HFFc6 (cell line): ENCODE measurements at places on chromosomes 16 and 17. TPM values are rescaled to one million over a fixed set of nuclear protein-coding genes. Genes with fewer than 3 reads are reported as not detected.

Gene TBC1D26
- total RNA-seq = not detected in 3 replicates

DNA sequence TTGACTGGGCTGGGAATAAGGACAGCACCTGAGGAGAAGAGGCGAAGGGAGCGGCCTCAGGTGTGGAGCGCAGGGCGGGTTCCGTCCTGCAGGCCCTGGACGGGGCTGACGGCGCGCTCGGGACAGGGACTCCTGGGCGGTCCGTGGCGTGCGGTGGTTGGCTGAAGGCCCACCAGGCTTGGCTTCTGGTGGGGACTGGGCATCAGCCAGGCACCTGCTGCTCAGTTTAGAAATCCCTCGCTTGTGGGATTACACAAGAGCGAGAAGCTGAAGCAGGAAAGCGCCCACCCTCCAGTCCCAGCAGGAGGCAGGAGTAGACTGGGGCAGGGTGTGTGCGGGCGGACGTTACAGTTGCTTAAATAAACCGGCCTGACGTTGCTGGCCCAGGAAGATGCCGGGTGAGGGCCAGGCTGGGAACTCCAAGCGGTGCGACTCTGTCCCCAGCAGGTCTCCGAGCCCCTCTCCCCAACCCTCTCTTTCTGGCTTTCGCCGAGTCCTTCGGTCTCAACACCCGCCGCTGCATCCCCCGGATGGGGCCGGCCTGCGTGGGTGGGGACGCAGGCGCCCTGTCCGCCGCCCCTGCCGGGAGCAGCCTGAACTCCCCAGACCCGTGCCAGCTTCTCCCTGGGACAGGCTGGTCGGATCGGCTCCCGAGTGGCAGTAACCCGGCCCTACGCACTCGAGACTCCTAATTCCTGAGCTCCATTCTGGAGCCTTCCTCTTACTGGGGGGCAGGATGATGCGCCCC, 639 bp downstream of the MIF4GD start:
- H3K4me3 ChIP-seq = peak overlapping the region; percentile 83
- H3K27ac ChIP-seq = peak overlapping the region; percentile 62
- 0 out of 2 replicates have a peak, but pooled peaks cover 6% of the 10 kb centered on the region for H3K36me3 ChIP-seq
- no peaks in the 10 kb centered on the region for H3K27me3 ChIP-seq

DNA sequence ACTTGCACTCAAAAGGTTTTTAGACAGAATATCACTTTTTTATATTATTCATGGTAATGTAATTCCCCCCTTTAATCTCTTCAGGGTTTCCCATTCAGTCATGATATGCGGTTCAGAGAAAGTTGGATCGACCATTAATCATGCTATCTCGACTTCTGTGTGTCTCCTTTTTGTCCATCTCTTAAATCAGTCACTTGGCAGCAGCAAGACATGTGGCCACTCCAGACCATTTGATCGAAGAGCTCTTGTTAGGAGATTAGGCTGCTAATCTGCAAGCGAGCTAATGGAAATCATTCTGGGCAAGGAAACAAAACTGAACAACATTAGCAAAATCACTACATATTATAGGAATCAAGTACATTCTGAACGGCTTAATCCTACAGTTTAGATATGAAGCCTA, 449.9 kb downstream of the WWOX start:
- H3K27ac ChIP-seq = no peak overlapping the region
- H3K36me3 ChIP-seq = no peaks in the 10 kb centered on the region
- no peaks in the 10 kb centered on the region for H3K4me1 ChIP-seq
- H3K27me3 ChIP-seq = no peaks in the 10 kb centered on the region
- no peak overlapping the region for H3K4me3 ChIP-seq

DNA sequence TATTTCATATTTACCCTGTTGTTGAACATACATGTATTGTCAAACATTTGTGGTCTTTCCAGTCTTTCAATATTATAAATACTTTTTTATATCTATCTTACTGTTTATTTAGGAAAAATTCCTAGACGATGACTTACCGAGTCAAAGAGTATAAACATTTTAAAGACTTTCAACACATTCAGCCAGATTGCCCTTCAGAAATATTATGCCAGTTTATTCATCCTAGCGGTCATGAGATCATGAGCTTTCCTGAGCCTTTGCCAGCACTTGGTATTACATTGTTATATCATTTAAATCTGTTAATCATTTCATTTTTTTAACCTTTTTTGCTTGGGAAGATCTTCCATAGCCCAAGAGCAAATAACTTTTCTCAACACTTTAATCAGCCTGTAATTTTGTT, 197.4 kb downstream of the SPECC1 start:
- H3K36me3 ChIP-seq = peaks cover 15% of the 10 kb centered on the region; the same call in 1 of the 2 replicates
- H3K27me3 ChIP-seq = no peaks in the 10 kb centered on the region; the same call in none of the 2 replicates
- DNase-seq = peak; percentile 26
- H3K4me3 ChIP-seq = no peak overlapping the region
- peak overlapping the region; percentile 53; the same call in 1 of the 2 replicates for H3K27ac ChIP-seq

Gene OR2C1
- total RNA-seq = not detected in 2 replicates

Gene LRRC75A
- 0.26 to 0.47 TPM (median 0.28 TPM) in 3 replicates for total RNA-seq

- H3K36me3 ChIP-seq = no peaks in the 10 kb centered on the region
- no peak overlapping the region for H3K4me3 ChIP-seq
- DNase-seq = no peak
- H3K27ac ChIP-seq = no peak overlapping the region
- H3K27me3 ChIP-seq = peaks cover 18% of the 10 kb centered on the region
These were observed 12.7 kb upstream of the CRHR1 start for GRCh38 chr17:45771271-45771959.

DNA sequence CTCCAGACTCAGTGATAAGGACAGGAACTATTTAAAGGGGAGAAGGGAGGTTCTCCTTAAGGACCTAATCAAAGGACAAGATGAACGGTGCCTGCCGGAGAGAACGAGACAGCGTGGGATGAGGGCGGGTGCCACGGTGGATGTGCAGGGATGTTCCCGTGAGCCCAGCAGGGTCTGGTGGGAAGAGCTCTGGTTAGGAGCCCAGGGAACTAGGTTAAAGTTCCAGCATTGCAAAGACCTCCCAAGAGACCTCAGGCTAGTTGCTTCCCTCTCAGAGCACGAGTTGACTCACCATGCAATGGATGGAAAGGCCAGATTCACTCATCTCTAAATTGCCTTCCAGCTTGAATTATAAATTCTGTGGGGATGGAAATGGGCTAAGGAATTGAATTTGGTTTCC, 14.7 kb downstream of the CCR7 start:
- H3K4me1 ChIP-seq = peaks cover 74% of the 10 kb centered on the region
- H3K4me3 ChIP-seq = peak overlapping the region; percentile 88
- H3K27ac ChIP-seq = peak overlapping the region; percentile 100
- DNase-seq = peak; percentile 44
